ENCODE measurements at places on chromosomes 7 and 10. TPM values are rescaled to one million over a fixed set of nuclear protein-coding genes. Genes with fewer than 3 reads are reported as not detected.

GRCh38 chr10:86295351-86295750, 71.2 kb downstream of the GRID1 start:
- no peaks in the 10 kb centered on the region for H3K27me3 ChIP-seq
- H3K36me3 ChIP-seq, result no peaks in the 10 kb centered on the region
- no peak for DNase-seq
- no peaks in the 10 kb centered on the region for H3K4me1 ChIP-seq

- no peak for DNase-seq
- H3K27me3 ChIP-seq, result no peaks in the 10 kb centered on the region
- H3K4me3 ChIP-seq, result no peak overlapping the region
- no peak overlapping the region for H3K27ac ChIP-seq
- H3K36me3 ChIP-seq, result peaks cover 4% of the 10 kb centered on the region
Measured at GRCh38 chr10:32661346-32661745, 215.4 kb downstream of the CCDC7 start.

RPEL1 gene
- total RNA-seq, result not detected

DNA sequence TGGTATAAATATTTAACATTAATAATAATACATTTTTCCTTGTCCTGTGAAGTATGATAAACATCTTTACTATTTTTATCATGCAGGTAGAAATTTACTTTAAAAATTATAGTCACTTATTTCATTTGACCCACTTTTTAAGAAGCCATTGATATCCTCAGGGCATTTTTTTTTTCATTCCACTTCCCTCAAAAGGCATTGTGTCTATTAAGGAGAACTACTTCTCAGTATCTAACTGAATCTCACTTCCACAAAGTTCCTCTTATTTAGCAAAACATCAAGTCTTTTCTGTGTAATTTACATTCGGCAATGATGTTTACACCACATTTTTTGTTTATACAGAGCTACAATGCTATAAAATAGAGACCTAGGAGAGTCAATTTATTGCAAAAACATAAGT, 388.2 kb upstream of the AKR1E2 start:
- no peaks in the 10 kb centered on the region for H3K4me1 ChIP-seq
- no peak overlapping the region for H3K4me3 ChIP-seq
- H3K27me3 ChIP-seq, result no peaks in the 10 kb centered on the region
- DNase-seq, result no peak
- H3K36me3 ChIP-seq, result no peaks in the 10 kb centered on the region

- DNase-seq, result no peak
- no peak overlapping the region for H3K27ac ChIP-seq
- peaks cover 7% of the 10 kb centered on the region for H3K4me1 ChIP-seq
- peak overlapping the region; percentile 64 for H3K4me3 ChIP-seq
- H3K36me3 ChIP-seq, result no peaks in the 10 kb centered on the region
Measured at GRCh38 chr10:47383261-47384147, 589 bp downstream of the ZNF488 start.

DNA sequence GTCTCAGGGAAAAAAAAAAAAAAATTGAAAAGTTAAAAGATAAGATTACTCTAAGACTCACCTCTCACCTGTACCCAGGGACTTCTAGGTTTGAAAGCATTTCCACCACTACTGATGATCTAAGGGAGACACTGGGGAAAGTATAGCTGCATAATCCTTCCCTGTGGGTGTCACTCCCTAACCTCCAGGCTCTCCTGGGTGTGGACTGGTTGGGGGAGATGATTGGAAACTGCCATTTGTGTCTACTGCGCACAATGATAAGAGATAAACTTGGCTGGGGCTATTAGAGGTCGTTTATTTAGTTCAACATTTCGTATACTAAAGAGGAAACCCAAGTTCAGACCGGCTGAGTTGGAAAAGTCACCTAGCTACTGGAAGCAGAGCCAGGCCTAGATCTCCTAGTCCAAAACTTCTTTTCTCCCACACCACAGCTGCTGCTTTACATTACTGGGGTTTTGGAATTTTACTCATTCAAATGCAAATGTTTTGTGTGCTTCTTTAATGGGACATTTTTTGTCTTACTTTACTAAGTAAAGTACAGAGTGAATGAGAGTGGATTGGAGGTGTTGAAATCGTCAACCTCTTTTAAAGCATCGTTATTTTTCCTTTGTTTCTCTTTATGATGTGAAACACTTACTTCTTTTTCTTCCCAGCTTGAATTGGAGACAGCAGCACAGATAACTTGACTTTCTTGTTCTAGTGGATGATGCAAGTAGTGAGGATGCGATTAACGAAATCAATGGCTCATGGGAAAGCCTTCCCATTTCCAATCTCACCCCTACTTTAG, 22.3 kb upstream of the SEC61G start:
- no peak overlapping the region for H3K27ac ChIP-seq
- no peaks in the 10 kb centered on the region for H3K36me3 ChIP-seq
- H3K4me1 ChIP-seq, result no peaks in the 10 kb centered on the region
- no peak for DNase-seq

DNA sequence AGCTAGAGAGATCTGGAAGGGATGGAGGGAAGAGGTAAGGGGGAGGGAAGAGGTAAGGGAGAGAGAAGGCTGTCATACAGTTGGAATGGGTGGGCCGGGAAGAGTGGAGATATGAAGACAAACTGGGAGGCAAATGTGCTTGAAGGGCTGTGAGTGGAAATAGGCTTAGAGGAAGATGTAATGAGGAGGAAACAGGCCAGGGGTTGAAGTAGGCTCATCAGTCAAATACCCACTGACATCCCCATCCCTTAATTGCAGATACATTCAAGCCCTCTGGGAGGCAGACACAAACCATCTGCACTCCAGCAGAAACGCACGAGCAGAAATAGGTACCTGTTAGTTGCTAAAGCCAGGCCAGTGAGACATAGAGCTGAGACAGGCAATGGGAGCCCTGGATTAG, 2.1 kb downstream of the SYNPO2L start:
- no peaks in the 10 kb centered on the region for H3K36me3 ChIP-seq
- DNase-seq, result no peak
- H3K4me1 ChIP-seq, result peaks cover 6% of the 10 kb centered on the region
- no peaks in the 10 kb centered on the region for H3K27me3 ChIP-seq
- no peak overlapping the region for H3K4me3 ChIP-seq
- H3K27ac ChIP-seq, result no peak overlapping the region

- no peak overlapping the region for H3K27ac ChIP-seq
- H3K36me3 ChIP-seq, result no peaks in the 10 kb centered on the region
- H3K27me3 ChIP-seq, result peaks cover 9% of the 10 kb centered on the region
Measured at GRCh38 chr7:73342645-73343044, 14.7 kb downstream of the FKBP6 start.

ATRNL1 gene
- total RNA-seq, result 0.44 TPM

STAG3 gene
- total RNA-seq, result 0.68 TPM

GRID2IP gene
- 1.0 TPM for total RNA-seq

- peak overlapping the region; percentile 86 for H3K27ac ChIP-seq
- peaks cover 33% of the 10 kb centered on the region for H3K4me1 ChIP-seq
- peak; percentile 80 for DNase-seq
Measured at GRCh38 chr7:2018569-2019460, 213.9 kb downstream of the MAD1L1 start.

CEP55 gene
- total RNA-seq, result 2.4 TPM

GRCh38 chr10:15570738-15571339, 148.9 kb downstream of the ITGA8 start:
- no peaks in the 10 kb centered on the region for H3K27me3 ChIP-seq
- H3K4me3 ChIP-seq, result no peak overlapping the region
- no peaks in the 10 kb centered on the region for H3K4me1 ChIP-seq
- H3K36me3 ChIP-seq, result no peaks in the 10 kb centered on the region

GSDME gene
- total RNA-seq, result 2.1 TPM

GRCh38 chr7:15686295-15686956, at the start of gene MEOX2:
TSS of gene MEOX2 (minus strand) at chr7:15686683. CDS start at chr7:15686402, 281 bp downstream.
- peaks cover 35% of the 10 kb centered on the region for H3K27me3 ChIP-seq
- H3K36me3 ChIP-seq, result no peaks in the 10 kb centered on the region
- H3K4me3 ChIP-seq, result peak within 1 kb of the TSS; percentile 50
- H3K4me1 ChIP-seq, result peaks cover 12% of the 10 kb centered on the region
- peak within 1 kb of the TSS; percentile 75 for H3K27ac ChIP-seq
- peak; percentile 85 for DNase-seq

C10orf105 gene
- not detected for total RNA-seq

GRCh38 chr7:150992051-150992640, 1.3 kb downstream of the NOS3 start:
- no peak overlapping the region for H3K27ac ChIP-seq
- no peak for DNase-seq
- peaks cover 10% of the 10 kb centered on the region for H3K27me3 ChIP-seq

GRCh38 chr7:21128062-21128817, 299.6 kb upstream of the SP4 start:
- H3K36me3 ChIP-seq, result no peaks in the 10 kb centered on the region
- H3K4me3 ChIP-seq, result no peak overlapping the region
- DNase-seq, result no peak
- peaks cover 15% of the 10 kb centered on the region for H3K27me3 ChIP-seq

- no peaks in the 10 kb centered on the region for H3K36me3 ChIP-seq
- H3K4me1 ChIP-seq, result no peaks in the 10 kb centered on the region
Measured at GRCh38 chr10:117796130-117796745, 250.5 kb downstream of the RAB11FIP2 start.

GRCh38 chr10:13950543-13950939, 363.8 kb downstream of the PRPF18 start:
- no peak for DNase-seq
- H3K4me3 ChIP-seq, result no peak overlapping the region
- H3K27me3 ChIP-seq, result no peaks in the 10 kb centered on the region
- H3K4me1 ChIP-seq, result peaks cover 12% of the 10 kb centered on the region
- peak overlapping the region; percentile 63 for H3K27ac ChIP-seq
- H3K36me3 ChIP-seq, result no peaks in the 10 kb centered on the region

GRCh38 chr10:71421075-71421434, 24.3 kb downstream of the CDH23 start:
- no peaks in the 10 kb centered on the region for H3K27me3 ChIP-seq
- no peak overlapping the region for H3K27ac ChIP-seq
- no peak for DNase-seq
- H3K36me3 ChIP-seq, result no peaks in the 10 kb centered on the region
- no peak overlapping the region for H3K4me3 ChIP-seq
- H3K4me1 ChIP-seq, result no peaks in the 10 kb centered on the region

SYCE1 gene
- total RNA-seq, result not detected

CPEB3 gene
- 7.8 TPM for total RNA-seq

DNA sequence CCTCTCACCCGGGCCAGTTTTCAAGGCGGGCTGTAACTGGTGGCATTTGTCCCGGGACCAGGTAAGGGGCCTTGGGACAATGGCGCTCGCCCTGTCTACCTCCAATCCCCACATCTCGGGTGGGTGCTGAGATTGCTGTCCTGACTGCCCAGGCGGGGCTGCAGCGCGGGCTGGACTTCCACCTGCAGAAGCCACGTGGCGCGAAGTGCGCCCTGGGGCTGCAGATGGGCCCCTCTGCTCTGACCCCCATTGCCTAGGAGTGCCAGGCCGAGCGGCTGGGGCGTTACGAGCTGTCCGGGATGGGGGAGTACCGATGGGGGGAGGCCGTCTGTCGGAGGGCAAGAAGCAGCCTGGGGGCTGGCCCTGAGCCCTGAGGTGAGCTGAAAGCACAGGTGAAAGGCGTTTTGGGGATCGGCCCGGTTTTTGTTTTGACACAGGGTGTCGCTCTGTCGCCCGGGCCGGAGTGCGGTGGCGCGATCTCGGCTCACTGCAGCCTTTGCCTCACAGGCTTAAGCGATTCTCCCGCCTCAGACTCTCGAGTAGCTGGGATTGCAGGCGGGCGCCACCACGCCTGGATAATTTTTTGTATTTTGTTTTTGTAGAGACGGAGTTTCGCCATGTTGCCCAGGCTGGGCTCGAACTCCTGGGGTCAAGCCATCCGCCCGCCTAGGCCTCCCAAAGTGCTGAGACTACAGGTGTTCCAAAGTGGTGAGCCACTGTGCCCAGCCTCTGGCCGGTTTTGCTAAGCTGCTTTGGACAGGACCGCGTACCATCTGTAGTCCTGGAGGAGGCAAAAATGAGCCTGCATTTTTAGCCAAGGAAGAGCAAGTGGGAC, at the start of gene SFXN2:
Gene SFXN2, plus strand, starts transcription at position 16 of the 835 bp plus-strand sequence. CDS start 12,001 bp downstream, outside the sequence.
- DNase-seq, result peak; percentile 80
- H3K36me3 ChIP-seq, result no peaks in the 10 kb centered on the region
- H3K4me1 ChIP-seq, result peaks cover 9% of the 10 kb centered on the region
- H3K27me3 ChIP-seq, result no peaks in the 10 kb centered on the region
- H3K4me3 ChIP-seq, result peak within 1 kb of the TSS; percentile 88

SMKR1 gene
- not detected for total RNA-seq

- no peaks in the 10 kb centered on the region for H3K36me3 ChIP-seq
- H3K4me3 ChIP-seq, result no peak overlapping the region
- no peaks in the 10 kb centered on the region for H3K27me3 ChIP-seq
- no peaks in the 10 kb centered on the region for H3K4me1 ChIP-seq
Measured at GRCh38 chr7:121153995-121154394, 165.5 kb downstream of the CPED1 start.

ADRB1 gene
- total RNA-seq, result 1.4 TPM

- H3K4me3 ChIP-seq, result no peak overlapping the region
- H3K27me3 ChIP-seq, result no peaks in the 10 kb centered on the region
- peaks cover 4% of the 10 kb centered on the region for H3K4me1 ChIP-seq
- no peak for DNase-seq
- no peaks in the 10 kb centered on the region for H3K36me3 ChIP-seq
Measured at GRCh38 chr7:148862481-148862880, 21.6 kb downstream of the EZH2 start.

DNA sequence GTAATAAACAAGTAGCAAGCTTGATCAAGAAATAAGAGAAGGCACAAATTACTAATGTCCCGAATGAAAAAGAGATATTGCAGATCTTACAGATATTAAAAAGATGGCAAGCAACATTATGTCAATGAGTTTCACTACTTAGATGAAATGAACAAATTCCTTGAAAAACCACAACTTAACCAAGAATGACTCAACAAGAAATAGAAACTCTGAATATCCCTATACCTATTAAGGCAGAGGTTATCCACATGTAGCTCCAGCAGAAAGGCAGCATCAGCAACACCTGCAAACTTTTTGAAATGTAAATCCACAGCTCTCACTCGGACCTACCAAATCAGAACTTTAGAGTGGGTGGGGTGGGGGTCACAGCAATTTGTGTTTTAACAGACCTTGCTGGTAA, 33.6 kb downstream of the PDE1C start:
- no peaks in the 10 kb centered on the region for H3K36me3 ChIP-seq
- H3K27ac ChIP-seq, result no peak overlapping the region
- no peaks in the 10 kb centered on the region for H3K27me3 ChIP-seq
- no peak overlapping the region for H3K4me3 ChIP-seq

GRCh38 chr7:41559426-41559825, 143.5 kb downstream of the INHBA start:
- no peaks in the 10 kb centered on the region for H3K27me3 ChIP-seq
- no peak for DNase-seq
- no peak overlapping the region for H3K27ac ChIP-seq
- H3K4me1 ChIP-seq, result no peaks in the 10 kb centered on the region
- H3K36me3 ChIP-seq, result no peaks in the 10 kb centered on the region

SLC39A12 gene
- not detected for total RNA-seq
